ENCODE measurements at places on chromosomes 4 and X.
A peak's percentile ranks its signal among the peaks of the same experiment; 100 is the strongest.

DNA sequence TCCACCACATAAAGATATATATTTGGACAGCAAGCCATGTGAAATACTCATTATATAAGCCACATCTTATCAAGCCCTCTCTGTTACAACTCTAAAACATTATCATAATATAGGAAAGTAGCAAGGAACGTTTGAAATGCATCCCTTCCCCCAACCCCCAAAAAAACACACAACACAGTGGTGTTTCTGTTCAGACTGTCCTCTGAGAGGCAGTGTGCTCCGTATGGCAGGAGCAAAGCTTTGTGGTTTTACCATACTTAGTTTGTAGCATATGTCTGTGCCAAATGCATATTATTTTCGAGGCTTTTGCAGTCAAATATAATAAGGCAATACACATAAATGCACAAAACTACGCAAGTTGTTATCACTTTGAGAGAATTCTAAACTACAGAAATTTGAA is 194.2 kb downstream of the RAPGEF2 start:
- DNase-seq: peak; percentile 35

DNA sequence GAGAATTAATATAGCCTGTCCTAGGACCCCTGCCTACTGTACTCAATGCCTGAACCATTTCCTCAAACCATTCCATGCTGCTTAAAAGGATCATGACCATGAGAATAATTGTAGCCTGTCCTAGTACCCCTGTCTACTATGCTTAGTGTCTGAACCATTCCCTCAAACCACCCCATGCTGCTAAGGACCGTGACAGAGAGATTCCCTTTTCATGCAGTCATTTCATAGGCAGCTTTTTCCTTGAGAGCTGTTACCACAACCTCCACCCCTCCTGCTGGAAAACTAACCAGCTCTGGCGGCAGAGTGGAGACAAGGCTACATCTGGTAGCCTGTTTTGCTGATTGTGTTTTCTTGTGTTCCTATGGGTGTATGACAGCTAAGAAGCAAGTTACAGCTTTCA is 174.9 kb upstream of the SMARCAD1 start:
- no peak for DNase-seq

- DNase-seq: no peak
Observed at GRCh38 chr4:6476893-6477292, 4.5 kb upstream of the PPP2R2C start.

DNA sequence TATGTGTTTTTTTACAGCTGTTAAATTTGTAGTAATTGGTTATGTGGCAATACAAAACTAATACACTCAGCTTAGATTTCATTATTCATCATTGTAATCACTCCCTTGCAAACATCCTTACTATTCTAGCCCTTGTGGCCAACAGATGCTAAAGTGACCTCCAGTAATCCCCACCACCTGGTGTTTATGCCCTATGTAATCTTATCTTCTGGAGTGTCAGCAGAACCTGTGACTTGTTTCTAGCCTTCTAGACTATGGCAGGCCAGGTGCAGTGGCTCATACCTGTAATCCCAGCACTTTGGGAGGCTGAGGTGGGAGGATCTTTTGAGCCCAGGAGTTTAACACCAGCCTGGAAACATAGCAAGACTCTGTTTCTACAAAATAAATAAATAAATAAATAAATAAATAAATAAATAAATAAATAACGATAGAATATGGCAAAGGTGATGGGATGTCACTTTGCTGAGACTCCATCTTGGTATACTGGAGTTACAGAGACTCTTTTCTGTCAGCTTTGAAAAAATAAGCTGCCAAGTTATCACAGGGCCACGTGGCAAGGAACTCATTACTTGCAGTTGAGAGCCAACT is 12.3 kb upstream of the TSR2 start:
- no peak for DNase-seq

DNA sequence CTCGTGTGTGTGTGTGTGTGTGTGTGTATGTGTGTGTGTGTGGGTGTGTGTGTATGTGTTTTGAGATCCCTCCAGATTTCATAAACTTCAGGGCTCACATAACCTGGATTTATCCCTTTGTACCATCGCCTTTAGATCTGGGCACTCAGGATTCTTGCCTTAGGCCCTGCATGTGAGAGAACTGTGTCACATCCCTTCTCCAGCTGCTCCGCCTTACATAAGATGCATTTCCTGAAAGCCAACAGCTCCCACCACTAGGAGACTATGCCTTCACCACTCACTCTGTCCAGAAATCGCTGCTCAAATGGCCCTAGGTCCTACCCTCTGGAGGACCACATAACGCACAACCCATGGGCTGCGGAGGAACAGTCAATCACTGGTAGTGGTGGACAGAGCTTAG is 348.8 kb downstream of the CCSER1 start:
- DNase-seq: no peak

Data from hematopoietic multipotent progenitor cell treated with erythropoietin and hydrocortisone succinate and interleukin-3 and kit ligand, for 4 days (in vitro differentiated cells).